ENCODE measurements at places on chromosomes 2 and 18.

DNA sequence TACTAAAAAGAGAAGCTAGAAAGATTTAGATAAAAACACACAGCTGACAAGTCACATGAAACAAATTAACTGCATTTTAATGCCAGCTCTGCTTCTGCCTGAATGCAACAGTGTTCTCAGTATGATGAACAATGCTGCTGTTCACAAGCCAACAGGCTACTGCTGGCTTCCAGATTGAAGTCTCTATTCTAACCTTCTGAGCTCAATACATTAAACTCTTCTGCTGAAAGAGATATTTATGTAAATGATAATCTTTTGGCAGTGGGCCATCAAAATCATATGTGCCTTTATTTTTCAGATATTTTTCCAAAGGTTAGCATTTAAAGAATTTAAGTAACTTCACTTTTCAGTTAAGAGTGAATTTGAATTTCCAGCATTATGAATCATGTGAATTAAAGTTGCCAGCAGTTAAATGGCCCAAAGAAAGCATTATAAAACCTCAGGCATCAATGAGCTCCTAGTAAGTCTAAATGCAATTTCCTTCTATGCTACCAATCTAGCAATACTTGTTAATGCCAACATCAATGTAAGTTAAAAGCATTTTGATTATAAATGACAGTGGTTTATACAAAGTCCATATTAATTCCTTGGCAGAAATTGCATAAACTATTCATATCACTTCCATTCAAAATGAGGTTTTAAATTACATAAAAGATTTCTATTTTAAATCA lies 72.4 kb downstream of the ID2 start:
- no peak for DNase-seq

- DNase-seq = no peak
These were observed 207.1 kb downstream of the SPAG16 start for GRCh38 chr2:213491376-213491775.

GRCh38 chr2:168639441-168639898 lies 163.0 kb upstream of the NOSTRIN start:
- no peak for DNase-seq

GRCh38 chr2:134683561-134684112 lies 35.2 kb downstream of the TMEM163 start:
- no peak for DNase-seq

DNA sequence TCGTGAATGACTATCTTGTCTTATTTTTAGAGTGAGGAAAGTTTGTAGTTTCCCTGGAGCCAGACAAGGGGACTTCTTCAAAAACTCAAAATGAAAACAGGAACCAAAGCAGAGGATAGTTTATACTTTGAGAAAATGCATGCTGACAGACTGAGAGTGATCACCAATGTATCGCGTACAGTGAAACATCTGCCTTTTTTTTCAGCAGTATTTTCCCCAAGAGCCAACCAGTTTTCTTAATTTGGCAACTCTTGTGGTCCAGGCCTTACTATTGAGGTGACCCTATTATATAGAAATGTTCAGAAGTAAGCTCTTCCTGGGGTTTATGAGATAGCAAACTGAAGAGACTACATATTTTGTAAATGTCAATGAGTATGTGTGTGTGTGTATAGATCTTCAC lies 153.7 kb upstream of the VRK2 start:
- DNase-seq = no peak

- no peak for DNase-seq
These were observed 42.6 kb upstream of the MTCL1 start for GRCh38 chr18:8662560-8663255.
